ENCODE measurements at places on chromosomes 7 and 10. TPM values are rescaled to one million over a fixed set of nuclear protein-coding genes. Genes with fewer than 3 reads are reported as not detected.

- no peak for DNase-seq
Observed at GRCh38 chr7:110375068-110375467, 715.9 kb upstream of the LRRN3 start.

DNA sequence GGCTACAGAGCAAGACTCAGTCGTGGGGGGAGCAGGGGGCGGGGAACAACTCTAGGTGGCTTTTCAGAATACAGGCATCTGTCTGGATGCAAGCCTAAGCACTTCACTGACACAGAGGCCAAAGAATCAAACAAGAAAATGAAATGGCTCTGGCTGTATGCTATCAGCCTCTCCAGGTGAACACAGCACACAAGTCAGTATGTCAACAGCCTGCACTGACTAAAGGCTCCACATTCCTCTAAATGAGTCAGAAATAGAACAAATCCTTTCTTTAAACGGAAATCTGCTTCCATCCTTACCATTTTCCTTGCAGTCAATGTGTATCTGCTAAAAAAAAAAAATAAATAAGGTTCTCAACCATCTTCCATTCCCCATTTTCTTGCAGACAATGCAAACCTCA is 88.3 kb downstream of the ARMH3 start:
- DNase-seq = no peak

DNA sequence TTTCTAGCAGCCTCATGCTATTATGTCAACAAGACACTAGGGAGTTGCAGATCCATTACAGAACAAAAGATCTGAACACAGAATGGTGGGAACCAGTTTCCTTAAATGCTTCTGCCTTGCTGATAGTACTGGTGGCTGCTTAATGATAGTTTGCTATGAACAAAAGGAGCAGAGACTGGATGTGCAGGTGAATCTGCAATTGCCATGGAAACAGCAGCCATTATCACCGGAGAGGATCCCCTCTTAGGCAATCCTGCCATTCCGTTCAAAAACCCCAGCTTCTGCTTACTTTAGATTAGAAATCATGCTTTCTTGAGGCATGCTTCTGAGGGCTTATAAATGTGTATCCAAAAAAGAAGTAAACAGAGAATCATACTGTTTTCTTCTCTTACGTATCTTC is 80.0 kb upstream of the PRKAR2B start:
- DNase-seq = no peak

DNA sequence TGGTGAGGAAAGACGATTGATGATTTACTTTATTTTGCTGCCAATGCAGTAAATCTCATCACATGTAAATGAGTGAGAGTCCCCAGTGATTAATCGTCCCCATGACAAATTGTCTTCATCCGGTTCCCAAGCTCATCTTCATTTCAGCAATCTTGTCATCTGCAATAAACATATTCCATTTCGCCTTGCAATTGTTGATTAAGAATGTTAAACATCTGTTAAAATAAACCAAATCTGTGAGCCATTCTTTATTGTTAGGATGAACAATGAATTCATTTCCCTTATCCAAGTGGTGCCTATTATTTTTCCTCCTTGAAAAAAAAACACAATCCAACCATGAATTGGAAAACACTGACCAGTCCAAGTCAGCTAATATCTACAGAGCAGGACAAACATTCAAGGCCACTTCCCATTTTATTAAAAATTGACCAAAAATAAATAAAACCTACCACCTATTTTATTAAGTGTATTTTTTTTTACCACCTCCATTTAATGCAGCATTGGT is 36.5 kb downstream of the NPS start:
- no peak for DNase-seq

GRCh38 chr7:10245406-10245805 is 728.3 kb upstream of the PHF14 start:
- DNase-seq = no peak

GRCh38 chr7:137395420-137395819 is 51.9 kb upstream of the PTN start:
- peak; percentile 69 for DNase-seq

DNA sequence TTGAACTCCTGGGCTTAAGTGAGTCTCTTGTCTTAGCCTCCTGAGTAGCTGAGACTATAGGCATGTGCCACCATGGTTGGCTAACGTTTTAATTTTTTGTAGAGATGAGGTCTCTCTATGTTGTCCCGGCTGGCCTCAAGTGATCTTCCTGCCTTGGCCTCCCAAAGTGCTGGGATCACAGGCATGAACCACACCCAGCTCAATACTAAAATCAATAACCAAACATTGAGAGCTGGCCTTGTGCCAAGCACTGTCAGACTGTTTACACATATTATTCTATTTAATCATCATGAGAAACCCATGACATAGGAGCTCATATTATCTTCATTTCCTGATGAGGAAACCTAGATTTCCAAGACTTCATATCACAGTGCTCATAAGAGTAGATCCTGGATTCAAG is 251.2 kb downstream of the BAMBI start:
- no peak for DNase-seq

Gene FXYD4
- total RNA-seq = not detected

Gene STEAP1
- 15.0 TPM for total RNA-seq

Gene LRRN3
- 3.3 TPM for total RNA-seq

Gene OR6V1
- not detected for total RNA-seq

Gene TAS2R41
- total RNA-seq = not detected

Gene INHBA
- 3.7 TPM for total RNA-seq

Gene OR2A12
- not detected for total RNA-seq

Gene MYPN
- not detected for total RNA-seq

Measured in sigmoid colon (tissue), 7 donors.